Activated CD4-positive, alpha-beta T cell treated with anti-CD3 and anti-CD28 coated beads for 4 hours (primary cell): ENCODE measurements at places on chromosomes 7 and 10.

DNA sequence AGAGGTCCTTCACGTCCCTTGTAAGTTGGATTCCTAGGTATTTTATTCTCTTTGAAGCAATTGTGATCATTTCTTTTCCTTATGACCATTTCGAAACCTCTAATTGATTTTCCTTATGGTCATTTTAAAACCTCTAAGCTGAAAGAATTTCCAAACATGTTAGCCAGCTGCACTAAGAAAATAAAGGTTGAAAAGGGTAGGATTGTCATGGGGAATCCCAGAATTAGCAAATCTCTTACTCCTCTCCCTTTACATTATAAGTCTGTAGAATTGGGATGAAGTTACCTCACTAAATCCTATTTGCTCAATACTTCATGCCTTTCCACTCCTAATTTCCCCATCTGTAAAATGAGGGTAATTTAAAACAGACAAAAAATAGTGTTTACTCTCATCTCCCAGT is 79.5 kb downstream of the FAM185A start:
- DNase-seq, result no peak

DNA sequence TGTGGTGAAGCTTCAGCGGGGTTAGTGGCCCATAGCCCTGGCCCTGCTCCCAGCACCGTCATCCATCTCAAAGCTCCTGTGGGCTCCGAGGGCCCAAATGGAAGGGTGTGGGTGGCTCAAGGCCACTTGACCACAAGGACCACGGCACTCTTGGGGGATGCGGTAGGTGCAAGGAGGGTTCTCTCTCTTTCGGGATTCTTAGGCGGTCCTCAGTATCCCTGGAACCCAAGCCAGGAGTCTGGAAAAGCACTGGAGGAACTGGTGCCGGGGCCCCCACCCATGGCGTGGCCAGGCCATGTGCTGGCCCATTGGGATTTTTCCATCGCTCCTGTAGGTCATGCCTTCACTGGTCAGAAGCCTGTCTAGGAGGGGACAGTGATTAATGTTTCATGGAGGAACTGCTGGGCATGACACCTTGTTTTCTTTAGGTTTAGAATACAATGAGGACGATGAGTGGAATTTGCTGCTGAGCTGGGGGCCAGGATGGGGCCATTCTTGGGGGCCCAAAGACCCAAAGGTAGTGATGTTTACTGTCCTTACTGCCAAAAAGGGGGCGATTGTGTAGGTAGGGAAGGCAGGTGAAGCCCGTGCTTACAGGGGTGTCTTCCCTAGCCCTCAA is 16.7 kb downstream of the AQP1 start:
- no peak for DNase-seq

- DNase-seq, result no peak
Observed at GRCh38 chr10:51472154-51472553, 227.2 kb downstream of the CSTF2T start.

DNA sequence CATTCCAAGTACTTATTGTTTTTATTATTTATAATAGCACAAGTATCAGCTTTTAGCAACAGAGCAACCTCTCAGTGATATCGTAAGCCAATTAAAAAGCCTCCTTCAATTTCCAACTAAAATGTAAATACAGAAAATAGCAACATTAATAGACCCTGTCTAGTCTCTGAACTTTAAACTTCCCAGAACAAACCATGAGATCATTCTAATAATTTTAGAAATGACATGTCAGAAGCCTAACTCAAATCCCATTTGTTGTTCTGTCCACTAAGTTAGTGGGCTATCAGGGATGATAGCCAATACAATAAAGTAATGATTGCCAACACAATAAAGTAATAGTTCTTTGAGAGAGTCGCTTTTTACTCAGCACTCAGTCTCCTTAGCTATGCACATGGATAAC is 22.3 kb upstream of the LRRN3 start:
- no peak for DNase-seq

GRCh38 chr7:76272851-76273497 is 29.5 kb upstream of the HSPB1 start:
- no peak for DNase-seq

- peak; percentile 19 for DNase-seq
Observed at GRCh38 chr7:149772956-149773434, 393 bp downstream of the ZNF467 start.

- DNase-seq, result no peak
Observed at GRCh38 chr7:96508371-96508770, 186.5 kb upstream of the SLC25A13 start.

GRCh38 chr10:4776234-4776638 is 49.8 kb upstream of the AKR1E2 start:
- DNase-seq, result no peak

GRCh38 chr7:39392151-39392550 is 174.1 kb upstream of the YAE1 start:
- DNase-seq, result no peak

- DNase-seq, result no peak
Observed at GRCh38 chr7:37709631-37710509, 26.3 kb downstream of the GPR141 start.

DNA sequence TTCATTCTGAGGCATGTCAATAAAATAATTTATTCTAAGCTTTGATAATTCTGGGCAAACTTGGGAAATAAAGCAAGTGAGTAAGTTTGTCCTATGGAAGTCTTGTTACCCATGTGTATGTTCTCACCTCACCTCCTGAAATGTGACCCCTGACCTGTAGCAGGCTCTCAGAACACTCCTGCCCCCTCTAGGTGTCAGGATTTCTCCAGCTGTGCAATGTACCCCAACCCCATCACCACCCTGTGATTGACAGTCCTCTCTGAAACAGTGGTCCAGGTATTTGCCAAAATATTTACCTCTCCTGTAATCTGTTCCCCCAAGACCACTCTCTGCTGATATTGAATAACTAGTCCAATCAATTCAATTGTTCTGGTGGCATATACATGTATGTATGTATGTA is 122.6 kb upstream of the PTER start:
- DNase-seq, result no peak

DNA sequence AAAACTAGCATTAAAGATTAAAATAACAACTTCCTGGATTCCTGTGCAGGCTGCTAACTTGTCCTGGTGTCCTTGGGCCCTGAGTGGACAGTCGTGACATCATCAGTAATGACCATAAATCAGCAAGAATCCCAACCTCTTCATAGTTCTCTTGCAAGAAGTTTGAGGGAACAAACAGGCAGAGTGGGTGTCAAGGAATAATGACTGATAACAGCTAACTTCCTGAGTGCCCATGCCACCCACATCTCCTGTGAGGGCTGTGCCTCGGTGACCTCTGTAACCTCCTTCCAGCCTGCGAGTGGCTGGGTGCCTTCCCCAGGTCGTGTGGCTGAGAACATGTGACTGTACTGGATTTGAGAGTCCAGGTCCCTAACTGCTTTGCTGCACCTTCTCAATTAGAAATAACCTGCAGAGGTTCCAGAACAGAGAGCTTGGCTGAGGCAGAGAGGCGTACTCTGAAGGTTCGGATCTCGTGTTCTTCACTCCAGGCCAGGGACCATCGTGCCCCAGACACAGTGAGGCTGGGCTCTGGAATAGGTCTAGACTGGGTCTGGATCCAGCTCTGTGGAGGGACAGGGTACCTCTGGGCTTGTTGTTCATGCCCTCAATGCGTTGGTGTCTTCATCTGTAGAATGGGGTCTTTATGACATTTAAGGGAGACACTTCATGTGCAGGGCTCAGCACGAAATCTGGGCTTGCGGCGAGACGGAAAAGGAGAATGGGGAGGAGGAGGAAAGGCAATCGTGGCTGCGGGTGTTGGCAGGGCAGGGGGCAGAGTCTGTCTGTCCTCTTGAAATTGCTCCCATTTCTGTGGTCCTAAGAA is 313.1 kb upstream of the ZNF32 start:
- DNase-seq, result no peak

- peak; percentile 80 for DNase-seq
Observed at GRCh38 chr10:119165171-119166117, at the start of gene SFXN4. Gene SFXN4, minus strand, starts transcription at chr10:119165714. Its CDS starts 67 bp downstream, at chr10:119165647.

DNA sequence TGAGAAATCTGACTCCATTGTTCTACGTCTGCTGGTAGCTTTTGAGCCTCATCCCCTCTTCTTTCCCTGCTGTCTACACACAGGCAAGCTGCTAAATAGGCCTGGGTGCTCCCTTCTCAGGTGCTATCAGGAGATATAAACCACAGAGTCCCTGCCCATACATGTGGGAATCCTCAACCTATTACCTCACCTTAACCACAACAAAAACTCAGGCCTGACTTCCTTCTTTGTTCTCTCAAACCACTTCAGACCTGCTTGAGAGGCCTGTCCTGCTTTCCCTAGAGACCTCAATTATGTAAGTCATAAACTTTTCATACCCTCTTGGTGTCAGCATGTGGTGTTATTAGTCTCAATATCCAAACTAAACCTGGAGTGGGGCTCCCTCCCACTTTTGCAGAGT is 75.0 kb upstream of the MAGI2 start:
- no peak for DNase-seq

GRCh38 chr7:27199849-27200760 is at the start of gene HOXA13:
Gene HOXA13, minus strand, starts transcription at chr7:27200091. Its CDS starts 14 bp downstream, at chr7:27200077.
- no peak for DNase-seq

DNA sequence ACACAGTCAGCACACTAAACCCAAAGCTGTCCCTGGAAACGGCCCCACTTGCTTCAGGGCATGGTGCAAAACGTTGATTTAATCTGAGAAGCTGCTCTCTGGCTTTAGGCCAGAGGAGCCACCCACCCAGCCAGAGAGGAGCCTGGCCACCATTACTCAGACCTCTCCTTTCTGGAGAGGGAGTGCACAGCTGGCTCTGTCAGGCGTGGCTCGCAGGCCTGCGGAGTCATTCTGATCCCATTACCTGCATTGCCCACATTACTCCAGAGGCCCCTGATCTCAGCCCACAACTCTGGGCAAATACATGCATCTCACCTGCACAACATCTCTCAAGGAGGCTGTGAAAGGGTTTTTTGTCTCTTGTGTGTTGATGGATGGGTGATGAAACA is 370.0 kb upstream of the IGFBP3 start:
- no peak for DNase-seq

GRCh38 chr7:130901209-130901783 is 167.3 kb upstream of the KLF14 start:
- DNase-seq, result no peak

DNA sequence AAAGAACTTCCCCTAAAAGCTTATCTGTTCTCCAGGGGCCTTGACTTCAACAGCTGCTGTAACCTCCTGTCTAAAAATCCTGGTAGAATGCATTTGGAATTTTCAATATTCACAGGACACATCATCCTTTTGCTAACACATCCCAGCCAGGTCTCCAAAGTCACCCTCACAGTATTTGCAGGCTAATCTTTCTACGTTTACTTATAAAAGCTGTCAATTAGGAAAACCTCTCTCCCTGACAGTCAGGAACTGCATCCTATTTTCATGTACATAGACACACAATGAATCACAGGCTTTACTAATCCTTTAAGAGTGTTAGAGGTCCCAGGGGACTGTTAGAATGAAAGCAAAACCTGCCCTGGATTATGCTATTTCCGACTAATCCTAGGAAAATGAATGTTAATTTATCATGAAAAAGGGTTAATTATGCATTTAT is 102.2 kb downstream of the GFRA1 start:
- no peak for DNase-seq

DNA sequence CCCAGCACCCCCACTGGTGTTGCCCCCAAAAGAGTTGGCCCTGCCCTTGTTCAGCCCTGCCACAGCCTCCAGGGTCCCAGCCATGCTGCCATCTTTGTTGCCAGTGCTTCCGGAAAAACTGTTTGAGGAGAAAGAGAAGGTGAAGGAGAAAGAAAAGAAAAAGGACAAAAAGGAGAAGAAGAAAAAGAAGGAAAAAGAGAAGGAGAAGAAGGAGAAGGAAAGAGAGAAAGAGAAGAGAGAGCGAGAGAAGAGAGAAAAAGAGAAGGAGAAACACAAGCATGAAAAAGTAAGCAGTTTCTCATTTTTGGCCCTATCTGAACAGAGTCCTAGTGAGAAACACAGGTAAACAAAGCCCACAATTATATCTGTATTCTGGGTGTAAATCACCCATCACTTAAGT is 89.0 kb upstream of the GATA3 start:
- no peak for DNase-seq

GRCh38 chr10:17607060-17607459 is 10.1 kb downstream of the HACD1 start:
- no peak for DNase-seq

GRCh38 chr10:85377029-85377806 is 989.4 kb downstream of the GRID1 start:
- DNase-seq, result no peak

- no peak for DNase-seq
Observed at GRCh38 chr7:26213807-26214515, 12.4 kb downstream of the CBX3 start.

DNA sequence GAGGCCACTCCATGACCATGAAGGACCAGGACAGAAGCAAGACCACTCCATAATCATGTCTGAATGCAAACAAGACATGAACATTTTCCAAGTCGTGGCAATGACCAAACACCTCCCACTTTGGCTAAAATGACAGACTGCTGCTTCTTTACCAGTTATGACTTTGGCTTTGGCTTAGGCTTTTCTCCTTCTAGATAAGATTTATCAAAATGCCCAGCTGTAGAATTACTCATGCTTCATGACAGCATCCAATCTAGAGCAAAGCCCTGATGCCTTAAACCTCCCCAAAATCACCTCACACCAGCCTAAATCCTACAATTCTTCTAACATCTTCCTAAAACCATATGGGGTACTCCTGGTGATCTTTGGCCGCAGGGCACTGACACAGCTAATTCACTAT is 102.1 kb downstream of the VPS41 start:
- DNase-seq, result no peak

DNA sequence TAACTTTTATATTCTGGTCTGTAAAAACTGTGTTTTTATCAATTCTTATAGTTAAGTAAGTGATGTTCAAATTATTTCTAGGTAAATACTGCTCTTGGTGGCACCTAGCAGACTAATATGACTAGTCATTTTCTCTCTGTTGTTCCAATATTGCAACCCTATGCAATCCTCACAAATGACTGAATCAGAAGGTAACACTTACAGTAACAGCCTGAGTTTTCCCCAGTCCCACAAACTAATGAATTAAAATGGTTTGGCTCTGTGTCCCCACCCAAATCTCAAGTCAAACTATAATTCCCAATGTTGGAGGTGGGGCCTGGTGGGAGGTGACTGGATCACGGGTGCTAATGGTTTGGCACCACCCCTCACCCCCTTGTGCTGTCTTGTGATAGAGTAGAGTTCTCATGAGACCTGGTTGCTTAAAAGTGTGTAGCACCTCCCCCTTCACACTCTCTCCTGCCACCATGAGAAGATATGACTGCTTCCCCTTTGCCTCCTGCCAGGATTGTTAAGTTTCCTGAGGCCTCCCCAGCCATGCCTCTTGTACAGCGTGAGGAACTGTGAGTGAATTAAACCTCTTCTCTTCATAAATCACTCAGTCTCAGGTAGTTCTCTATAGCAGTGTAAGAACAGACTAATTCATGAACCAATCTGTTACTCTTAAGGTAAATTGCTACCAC is 43.5 kb downstream of the MTPN start:
- no peak for DNase-seq

GRCh38 chr7:38744746-38745145 is 113.6 kb upstream of the AMPH start:
- DNase-seq, result no peak

DNA sequence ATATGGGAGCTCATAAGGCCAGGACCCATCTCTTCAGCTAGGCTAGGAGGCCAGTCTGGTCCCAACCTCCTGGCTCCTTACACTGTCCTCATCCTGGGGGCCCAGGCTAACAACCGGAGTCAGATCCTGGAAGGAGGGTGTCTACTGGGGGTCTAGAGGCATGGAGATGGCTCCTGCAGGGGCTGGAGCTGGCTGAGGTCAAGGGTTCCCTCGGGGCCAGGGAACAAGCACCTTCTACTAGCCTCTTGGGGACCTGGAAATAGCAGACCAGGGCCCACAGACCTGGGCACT is 37.2 kb downstream of the CLRN3 start:
- DNase-seq, result no peak

- no peak for DNase-seq
Observed at GRCh38 chr7:29116361-29117200, 29.8 kb downstream of the CPVL start.

GRCh38 chr10:108393089-108393488 is 1228.6 kb upstream of the SORCS1 start:
- no peak for DNase-seq
